ENCODE measurements at places on chromosomes 7 and 10.
A peak's percentile ranks its signal among the peaks of the same experiment; 100 is the strongest.

GRCh38 chr10:3036155-3037021 lies 31.0 kb upstream of the PFKP start:
- no peak for DNase-seq

- peak; percentile 78 for DNase-seq
Observed at GRCh38 chr10:75042292-75042974, 69.0 kb upstream of the SAMD8 start.

DNA sequence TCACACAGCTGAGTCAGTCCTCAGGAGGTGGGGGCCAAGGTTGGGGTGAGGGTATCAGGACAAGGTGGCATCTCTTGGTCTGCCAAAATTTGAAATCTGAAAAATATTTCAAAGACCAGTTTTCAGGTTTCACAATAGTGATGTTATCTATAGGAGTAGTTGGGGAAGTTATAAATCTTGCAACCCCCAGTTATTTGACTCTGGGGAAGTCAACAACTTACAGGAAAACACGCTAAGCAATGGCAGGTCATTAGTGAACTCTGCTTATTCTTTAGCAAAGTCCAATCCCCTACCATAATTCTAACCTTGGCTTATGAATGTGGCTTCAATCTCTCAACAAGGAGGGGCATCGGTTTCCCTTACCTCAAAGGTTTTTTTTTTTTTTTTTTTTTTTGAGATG lies 94.9 kb downstream of the MARCHF5 start:
- DNase-seq, result no peak

- no peak for DNase-seq
Observed at GRCh38 chr10:114550756-114551635, 107.1 kb downstream of the ABLIM1 start.

DNA sequence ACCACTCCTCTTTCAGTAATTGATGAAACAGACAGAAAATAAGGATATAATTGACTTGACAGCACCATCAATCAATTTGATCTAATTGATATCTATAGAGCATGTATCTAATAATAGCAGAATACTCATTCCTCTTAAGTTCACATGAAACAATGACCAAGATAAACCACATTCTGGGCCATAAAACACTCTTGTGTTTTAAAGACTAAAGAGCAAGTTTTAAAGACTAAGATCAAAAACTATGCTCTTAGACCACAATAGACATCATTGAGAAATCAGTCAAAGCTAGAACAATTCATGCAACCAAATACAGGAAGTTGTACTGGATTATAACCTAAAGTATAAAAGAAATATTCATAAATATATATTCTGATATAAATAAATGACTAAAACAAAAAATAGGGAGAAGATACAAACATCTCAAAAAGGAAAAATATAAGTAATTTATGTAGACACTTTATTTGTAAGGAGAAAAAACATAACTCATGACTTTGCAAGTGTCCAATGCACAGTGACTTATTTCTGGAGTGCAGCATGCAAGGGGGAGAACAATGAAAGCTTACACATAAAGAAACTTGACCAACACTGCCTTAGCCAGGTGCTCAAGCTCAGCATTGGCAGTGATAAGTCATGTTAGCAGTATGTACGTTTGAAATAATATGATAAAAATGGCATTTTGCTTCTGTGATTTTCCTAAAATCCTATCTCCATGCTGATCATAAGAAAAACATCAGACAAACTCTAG lies 312.7 kb upstream of the IGFBP3 start:
- DNase-seq, result no peak

DNA sequence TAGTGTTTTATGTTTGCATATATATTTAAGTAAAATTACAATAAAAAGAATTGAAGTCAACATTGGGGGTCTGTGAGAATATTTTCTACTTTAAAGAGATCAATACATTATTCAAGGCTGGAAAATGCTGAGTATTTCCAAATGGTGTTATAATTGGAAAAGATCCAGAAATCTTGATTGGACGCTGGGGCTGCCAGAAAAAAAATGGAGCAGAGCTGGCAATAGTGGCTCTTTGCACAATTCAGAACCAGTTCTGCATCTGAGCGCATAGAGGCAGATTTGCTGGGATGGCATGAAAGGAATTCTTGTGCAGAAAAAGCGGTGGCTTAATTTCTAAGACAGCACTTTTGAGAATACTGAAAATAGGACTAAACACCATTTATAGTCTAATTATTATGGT lies 10.8 kb upstream of the VWC2 start:
- no peak for DNase-seq

DNA sequence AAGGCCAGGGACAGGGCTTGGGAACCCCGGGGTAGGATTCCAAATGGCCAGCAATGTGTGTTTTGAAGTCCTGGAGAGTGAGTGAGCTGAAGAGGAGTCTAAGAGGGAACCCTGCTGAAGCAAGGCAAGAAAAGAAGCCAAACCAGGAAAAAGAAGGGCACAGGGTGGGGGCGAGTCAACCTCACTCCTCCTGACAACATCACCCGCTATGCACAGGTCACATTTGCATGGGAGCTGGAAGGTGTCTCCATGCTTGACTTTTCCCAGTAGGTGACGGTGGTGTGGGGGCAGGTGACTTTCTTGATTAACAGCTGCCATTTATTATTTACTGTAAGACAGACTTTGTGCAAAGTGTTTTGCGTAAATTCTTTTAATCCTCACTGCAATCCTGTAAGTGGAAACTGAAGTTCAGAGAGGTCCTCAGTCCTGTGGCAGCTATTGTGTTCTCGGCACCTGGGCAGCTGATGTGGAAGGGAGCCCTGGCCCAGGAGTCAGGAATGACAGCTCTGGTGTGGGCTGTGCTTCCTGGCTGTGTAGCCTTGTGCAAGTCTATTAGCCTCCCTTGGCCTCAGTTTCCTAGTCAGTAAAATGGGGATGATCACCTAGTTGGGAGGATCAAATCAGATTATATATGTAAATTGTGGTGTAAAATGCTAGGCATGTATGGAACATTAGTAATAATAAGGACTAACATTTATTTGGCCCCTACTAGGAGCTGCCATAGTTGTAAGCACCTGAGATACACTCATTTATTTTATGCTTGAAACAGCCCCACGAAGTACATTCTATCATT lies 90.9 kb downstream of the SH3PXD2A start:
- DNase-seq, result no peak

- no peak for DNase-seq
Observed at GRCh38 chr7:83629117-83629880, 19.6 kb downstream of the SEMA3E start.

DNA sequence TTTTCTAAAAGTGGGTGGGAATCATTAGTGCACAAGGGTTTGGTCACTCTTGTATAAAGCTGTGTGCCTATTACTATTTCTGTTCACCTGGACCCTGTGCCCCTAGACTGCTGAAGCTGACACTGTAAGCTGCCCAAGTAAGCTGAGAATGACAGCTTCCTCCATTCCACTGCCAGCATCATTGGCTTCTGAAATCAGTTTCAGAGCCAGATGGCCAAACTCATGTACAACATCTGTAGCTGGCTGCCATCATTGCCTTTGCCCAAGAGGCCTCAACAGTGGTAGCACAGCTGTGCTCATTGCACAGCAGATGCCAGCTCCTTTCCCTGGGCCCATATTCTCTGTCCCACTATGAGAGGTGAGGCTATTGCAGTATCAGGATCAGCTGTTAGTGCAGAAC lies 165.7 kb downstream of the CPEB3 start:
- no peak for DNase-seq

GRCh38 chr7:131225619-131226513 lies 101.8 kb upstream of the MKLN1 start:
- no peak for DNase-seq

DNA sequence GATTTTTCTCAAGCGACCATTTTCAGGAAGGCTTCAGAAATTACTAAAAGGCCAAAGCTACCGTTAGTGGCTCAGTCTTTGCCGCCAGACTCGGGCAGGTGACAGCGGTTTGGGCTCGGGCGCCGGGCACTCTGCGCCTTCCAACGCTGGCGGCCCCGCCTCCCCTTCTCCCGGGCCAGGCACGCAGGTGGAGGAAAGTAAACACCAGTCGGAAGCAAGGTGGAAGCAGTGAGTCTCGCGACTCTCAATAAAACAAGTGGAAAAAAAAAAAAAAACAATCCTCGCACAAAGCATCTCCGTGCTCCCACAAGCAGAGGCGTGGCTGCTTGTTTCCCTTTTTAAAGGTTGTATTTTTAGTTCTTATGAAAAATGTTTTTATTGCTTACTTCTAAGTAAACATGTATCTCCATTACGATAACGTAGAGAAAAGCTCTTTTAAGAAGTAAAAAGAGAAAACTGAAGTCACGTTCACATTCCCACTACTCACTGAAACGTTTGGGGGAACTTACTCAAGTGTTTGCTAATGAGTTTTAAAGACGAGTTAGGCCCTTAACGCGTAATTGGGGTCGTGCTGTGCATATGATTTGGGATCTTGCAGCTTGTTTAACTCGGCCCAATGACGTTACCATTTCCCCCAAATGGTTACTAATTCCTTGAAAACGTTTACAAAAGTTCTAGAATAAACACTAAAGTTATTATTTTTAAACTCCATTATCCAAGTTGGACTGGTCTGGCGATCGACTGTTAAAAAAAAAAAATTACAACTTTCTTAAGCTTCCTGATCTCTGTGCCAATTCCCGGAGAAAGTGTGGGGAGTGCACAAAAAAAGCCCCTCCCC lies 864 bp downstream of the CDCA7L start:
- peak; percentile 8 for DNase-seq

- DNase-seq, result no peak
Observed at GRCh38 chr10:34962866-34963265, 127.3 kb downstream of the CUL2 start.

- no peak for DNase-seq
Observed at GRCh38 chr7:30143748-30144251, 9.0 kb downstream of the MTURN start.

All from GM04503 (cell line).